ENCODE measurements at places on chromosomes 13 and 19.
A peak's percentile ranks its signal among the peaks of the same experiment; 100 is the strongest.

DNA sequence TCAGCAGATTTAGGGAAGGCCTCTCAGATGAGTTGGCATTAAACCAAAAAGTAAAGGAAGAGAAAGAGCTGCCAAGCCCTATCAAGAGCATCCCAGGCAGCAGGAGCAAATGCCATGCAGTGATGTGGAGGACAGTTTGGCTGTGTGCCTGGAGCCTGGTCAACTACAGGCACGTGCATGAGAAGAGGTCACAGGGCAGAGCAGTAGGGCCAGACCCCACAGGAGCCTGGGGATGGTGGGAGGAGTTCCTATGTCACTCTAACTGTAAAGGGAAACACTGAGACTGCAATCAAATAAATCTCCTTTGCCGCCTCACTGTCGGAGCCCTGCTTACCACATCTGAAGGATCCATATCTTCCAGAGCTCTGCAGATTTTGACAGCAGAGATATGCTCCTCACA is 240.5 kb downstream of the ENOX1 start:
- DNase-seq: no peak

DNA sequence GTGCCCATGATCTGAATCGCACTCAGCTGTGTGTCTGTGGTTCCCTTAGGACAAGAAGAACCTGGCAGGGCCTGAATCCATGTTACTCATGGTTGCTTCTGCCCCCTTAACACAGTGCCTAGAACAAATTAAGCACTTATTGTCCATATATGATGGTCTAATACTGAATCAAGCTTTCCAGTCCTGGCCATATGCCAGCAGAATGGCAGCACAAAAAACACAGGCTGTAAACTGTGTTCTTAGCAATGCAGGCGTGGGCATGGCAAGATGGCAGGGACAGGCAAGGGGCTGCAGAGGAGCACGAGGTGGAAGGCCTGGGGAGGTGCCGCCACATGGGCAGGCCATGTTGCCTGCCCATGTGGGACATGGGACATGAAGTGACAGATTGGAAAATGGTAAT is 68.2 kb downstream of the LATS2 start:
- no peak for DNase-seq

DNA sequence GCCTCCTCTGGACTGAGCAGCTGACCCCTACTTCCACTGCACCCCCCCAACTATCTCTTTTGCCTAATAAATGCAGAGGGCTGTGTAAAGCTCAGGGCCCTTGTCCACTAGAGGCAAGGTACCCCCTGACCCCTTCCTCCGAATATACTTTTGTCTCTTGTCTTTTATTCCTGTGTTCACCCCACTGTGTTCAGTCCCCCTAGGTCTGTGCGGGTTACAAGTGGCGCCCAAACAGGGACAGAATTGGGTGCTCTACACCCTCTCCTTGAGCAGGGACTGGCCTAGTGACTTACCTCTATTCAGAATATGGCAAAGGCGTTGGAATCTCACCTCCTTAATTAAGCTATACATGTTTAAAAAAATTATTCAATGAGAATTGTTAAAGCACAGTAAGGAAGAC is 15.0 kb downstream of the ZNF350 start:
- DNase-seq: peak; percentile 6

- no peak for DNase-seq
Measured at GRCh38 chr19:948842-949496, 23.1 kb downstream of the ARID3A start.

GRCh38 chr13:44425041-44425814 is 51.6 kb downstream of the SERP2 start:
- DNase-seq: no peak

DNA sequence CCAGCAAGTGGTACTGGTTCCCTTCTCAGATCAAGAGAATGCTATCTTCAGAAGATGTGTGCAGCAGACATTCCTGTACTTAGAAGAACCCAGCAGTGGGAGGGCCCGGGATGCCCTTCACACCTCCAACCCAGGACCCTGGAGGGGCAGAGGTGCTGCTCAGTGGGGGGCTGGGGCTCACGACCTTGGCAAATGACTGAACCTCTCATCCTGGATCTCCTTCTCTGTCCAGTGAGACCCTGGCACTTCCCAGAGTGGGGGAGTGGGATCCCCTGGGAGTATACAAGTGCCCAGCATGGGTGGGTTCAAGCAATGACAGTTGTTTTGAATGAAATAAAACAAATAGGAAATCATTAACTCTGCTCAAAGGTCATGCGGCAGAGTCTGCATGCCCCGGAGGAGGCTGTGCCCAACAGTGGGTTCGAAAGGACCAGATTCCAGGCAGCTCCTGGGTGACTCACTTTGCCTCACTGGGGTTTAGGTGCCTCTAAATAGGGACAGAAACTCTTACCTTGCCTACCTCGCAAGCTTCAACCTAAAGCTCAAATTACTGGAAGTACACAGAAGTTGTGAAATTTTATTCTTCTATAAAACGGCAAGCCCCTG is 26.9 kb downstream of the GGACT start:
- no peak for DNase-seq

GRCh38 chr13:32845952-32846950 is 170.0 kb upstream of the KL start:
- no peak for DNase-seq

GRCh38 chr13:61350341-61350740 is 65.3 kb downstream of the PCDH20 start:
- DNase-seq: no peak

- peak; percentile 59 for DNase-seq
Measured at GRCh38 chr19:54266133-54266532, 9.1 kb upstream of the LILRB5 start.

GRCh38 chr19:30879225-30879624 is 470.0 kb downstream of the TSHZ3 start:
- no peak for DNase-seq

DNA sequence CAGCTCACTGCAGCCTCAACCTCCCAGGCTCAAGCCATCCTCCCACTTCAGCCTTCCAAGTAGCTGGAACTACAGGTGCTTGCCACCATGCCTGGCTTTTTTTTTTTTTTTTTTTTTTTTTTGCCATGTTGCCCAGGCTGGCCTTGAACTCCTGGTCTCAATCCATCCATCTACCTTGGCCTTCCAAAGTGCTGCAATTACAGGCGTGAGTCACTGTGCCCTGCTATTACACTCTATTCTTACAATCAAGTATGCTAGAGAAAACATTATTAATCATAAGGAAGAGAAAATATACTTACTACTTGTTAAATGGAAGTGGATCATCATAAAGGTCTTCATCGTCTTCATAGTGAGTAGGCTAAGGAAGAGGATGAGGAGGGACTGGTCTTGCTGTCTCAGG is 93.3 kb upstream of the DOCK9 start:
- DNase-seq: no peak

DNA sequence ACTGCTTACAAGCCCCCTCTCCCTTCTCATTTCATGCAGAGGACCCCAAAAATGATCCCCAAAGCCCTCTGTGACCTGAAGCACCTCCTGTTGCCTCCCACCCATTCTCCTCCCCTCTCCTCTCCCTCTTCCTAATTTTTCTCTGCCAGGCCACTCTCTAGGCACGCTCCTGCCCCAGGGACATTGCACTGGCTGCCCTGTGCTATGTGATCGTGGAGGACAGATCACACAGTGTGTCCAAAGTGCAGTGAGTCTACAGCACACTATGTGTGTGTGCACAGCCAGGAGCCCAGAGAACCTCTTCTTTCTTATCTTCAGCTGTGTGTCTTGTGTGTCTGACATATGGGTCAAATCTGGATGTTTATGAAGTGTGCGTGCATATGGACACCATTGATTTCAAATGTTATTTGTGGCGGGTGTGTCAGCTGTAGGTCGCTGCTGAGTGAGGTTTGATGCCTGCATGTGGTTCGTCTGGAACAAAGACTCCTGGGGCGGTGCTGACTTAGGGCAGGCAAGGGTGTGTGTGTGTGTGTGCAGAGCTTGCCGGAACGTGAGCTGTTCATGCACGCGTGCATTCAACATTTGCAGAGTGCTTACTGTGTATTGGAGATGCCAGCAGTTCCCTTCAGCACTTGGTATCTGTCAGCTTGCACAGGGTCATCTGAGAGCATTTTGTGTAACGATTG is 2.1 kb upstream of the KLHL26 start:
- DNase-seq: peak; percentile 4

DNA sequence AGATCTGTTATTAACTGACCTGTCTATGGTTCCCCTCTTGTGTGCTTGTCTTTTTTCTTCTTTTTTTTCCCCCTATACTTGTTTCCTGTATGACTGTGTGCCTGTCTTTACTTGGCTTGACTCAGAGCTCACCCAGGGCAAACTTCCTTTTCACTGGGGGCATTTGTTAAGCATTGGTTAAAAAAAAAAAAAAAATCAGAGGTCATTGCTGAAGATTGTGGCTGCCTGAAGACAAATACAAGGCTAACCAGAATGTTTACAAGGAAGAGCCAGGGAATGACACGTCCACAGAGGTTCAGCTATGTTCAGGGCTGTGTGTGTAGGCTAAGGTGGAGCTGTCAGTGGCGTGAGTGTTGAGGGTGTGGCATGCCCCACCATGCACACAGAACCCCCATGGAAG is 47.1 kb downstream of the LNX2 start:
- peak; percentile 4 for DNase-seq

GRCh38 chr13:77360032-77360685 is 33.3 kb upstream of the MYCBP2 start:
- no peak for DNase-seq

DNA sequence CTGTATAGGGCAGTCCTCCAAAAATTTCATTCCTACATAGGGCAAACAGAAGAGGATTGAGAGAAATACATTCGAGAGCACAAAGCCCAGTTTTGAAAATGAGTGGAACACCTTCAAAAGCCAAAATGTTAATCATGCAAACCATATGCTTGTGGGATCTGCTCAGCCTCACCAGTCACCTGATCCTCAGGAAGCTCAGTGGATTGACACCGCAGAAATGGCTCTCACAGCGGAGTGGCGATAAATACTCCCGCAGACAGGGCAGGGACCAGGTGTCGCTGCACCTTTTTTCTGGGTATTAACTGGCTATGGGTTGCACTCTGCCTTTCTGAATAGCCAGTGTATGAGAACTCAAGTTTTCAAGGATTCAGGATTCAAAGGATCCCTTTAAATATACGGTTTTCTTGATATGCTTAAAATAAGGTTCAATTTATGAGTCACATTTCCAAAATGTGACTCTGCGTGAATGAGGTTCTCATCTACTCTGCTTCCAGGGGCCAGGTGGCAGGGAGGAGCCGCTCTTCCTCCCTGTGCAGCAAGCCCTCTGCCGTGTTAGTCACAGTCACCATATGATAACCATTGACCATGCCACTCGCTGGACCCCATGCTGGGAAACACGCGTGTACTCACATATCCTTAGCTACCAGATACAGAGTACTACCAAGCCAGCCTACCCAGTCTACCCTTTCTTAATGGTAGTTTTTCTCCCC is 18.3 kb upstream of the DHRS12 start:
- DNase-seq: no peak

DNA sequence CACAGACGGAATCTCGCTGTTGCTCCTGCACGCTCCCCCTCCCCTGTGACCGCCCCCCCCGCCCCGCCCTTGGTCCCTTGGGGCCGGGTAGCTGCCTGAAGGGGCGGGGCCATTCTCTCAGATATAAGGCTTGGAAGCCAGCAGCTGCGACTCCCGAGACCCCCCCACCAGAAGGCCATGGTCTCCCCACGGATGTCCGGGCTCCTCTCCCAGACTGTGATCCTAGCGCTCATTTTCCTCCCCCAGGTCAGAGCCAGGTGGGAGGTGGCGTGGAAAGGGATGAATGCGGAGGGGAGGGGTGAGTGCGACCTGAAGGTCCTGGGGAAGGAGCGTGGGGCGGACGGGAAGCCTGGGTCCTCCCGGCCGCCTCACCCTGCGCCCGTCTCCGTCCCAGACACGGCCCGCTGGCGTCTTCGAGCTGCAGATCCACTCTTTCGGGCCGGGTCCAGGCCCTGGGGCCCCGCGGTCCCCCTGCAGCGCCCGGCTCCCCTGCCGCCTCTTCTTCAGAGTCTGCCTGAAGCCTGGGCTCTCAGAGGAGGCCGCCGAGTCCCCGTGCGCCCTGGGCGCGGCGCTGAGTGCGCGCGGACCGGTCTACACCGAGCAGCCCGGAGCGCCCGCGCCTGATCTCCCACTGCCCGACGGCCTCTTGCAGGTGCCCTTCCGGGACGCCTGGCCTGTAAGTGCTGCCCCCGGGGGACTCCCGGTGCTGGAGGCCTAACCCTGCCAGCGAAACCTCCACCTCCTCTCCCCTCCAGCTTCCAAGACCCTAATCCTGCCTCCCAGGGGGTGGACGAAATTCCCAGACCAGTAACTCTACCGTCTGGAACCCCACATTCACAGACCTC is at the start of gene DLL3:
Gene DLL3 (plus strand): TSS at position 150 of the 845 bp plus-strand sequence. CDS start 28 bp downstream, at position 178.
- no peak for DNase-seq

GRCh38 chr13:42753697-42754096 is 27.7 kb upstream of the FAM216B start:
- peak; percentile 12 for DNase-seq

- DNase-seq: no peak
Measured at GRCh38 chr13:107118506-107118905, 550.6 kb upstream of the ARGLU1 start.

- DNase-seq: no peak
Measured at GRCh38 chr13:40755082-40755700, 15.8 kb downstream of the MRPS31 start.

DNA sequence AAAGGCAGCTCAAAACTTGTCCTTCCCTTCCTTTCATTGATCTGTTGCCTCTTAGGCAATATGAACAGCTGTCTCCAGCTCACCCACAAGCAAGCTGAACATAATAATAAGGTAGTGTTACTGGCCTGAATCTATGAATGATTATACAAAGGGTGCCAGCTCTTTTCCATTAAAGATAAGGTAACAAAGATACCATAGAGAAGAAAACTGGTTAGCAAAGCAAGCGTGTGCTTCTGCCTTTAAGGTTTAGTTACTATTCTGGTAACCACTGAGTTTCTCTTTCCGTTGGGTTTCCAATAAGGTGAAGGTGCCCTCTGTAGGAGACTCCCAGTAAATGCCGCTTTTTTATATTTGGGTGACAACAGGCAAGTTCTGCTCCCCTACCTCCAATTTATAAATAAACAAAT is 12.1 kb upstream of the DACH1 start:
- peak; percentile 25 for DNase-seq

GRCh38 chr13:27450921-27451471 is 632 bp upstream of the MTIF3 start:
- DNase-seq: peak; percentile 25

DNA sequence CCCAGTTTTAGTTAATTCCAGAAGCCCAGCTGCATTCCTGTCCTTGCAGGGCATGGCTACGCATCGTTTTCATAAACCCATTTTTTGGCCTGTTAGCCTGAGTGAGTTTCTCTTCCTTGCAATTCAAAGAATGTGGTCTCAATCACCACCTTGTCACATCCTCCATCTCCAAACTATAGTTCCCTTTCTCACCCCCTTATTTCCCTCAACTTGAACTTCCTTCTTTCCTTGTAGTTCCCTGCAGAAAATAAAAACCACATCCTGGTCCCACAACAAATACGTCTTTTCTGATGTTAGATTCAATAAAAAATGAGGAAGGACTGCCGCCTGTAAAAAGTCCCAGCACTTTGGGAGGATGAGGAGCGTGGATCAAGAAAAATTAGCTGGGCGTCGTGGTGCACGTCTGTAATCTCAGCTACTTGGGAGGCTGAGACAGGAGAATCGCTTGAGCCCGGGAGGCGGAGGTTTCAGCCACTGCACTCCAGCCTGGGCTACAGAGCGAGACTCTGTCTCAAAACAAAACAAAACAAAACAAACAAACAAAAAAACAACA is 13.2 kb downstream of the ADGRE3 start:
- DNase-seq: no peak

GRCh38 chr19:17611462-17612244 is 56.2 kb downstream of the COLGALT1 start:
- no peak for DNase-seq

- DNase-seq: no peak
Measured at GRCh38 chr13:113298043-113298945, 1.3 kb downstream of the LAMP1 start.
